ENCODE measurements at places on chromosomes 11 and 22.

DNA sequence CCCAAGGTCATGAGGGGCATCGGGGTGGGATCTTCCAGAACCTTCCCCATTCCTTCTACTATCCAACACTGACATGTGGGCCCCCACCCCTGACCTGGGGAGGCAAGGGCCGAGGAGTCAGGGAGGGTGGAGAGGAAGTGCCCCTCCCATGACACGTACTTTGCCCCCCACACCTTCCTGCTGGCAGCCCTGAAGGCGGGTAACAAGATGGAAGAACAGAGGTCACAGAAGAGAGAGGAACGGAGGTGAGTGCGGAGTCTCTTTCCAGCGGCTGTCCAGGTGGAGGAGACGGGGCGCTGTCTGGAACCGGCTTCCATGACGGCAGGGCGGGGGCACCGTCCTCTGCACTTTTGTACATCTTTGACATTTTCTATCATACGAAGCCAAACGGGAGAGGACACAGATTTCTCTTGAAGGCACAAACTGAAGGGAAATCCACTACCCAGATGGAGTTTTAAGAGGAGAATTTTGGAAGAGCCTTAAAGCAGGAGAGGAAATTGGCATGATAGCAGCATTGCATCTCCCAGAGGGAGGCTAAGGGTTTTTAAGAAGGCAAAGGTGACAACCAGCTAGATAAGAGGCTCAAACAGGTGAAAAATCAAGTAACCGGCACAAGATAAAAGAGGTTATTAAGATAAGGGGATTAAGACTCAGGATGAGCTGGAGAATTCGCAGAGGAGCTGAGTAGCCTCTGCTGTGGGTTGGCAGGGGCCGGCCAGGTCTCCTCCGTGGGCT, 16.7 kb downstream of the OSBPL5 start:
- DNase-seq = no peak

GRCh38 chr11:48052183-48053044, 72.1 kb downstream of the PTPRJ start:
- DNase-seq = peak; percentile 90

- no peak for DNase-seq
Observed at GRCh38 chr22:29623059-29623458, 19.6 kb downstream of the NF2 start.

GRCh38 chr22:23218867-23219251, 38.5 kb downstream of the BCR start:
- DNase-seq = peak; percentile 74

- no peak for DNase-seq
Observed at GRCh38 chr11:66133216-66133775, 63.2 kb downstream of the PACS1 start.

DNA sequence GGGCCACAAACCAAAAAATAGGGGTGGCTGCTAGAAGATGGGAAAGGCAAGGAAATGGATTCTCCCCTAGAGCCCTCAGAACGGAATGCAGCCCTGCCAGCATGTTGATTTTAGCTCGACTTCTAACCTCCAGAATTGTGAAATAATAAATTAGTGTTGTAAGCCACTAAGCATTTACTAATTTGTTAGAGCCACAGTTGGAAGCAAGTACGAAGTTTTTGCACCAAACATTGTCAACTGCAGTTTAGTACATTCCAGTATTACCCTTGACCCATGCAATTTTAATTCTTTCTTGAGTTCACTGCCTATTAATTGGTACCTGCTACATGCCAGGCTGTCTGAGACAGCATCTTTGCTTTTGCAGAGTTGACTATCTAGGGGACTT, 32.2 kb downstream of the PARVA start:
- DNase-seq = peak; percentile 74

GRCh38 chr11:74701351-74701750, 29.9 kb downstream of the CHRDL2 start:
- no peak for DNase-seq

- peak; percentile 10 for DNase-seq
Observed at GRCh38 chr11:125468852-125469251, 27.2 kb downstream of the FEZ1 start.

- DNase-seq = no peak
Observed at GRCh38 chr22:27809226-27809603, 7.7 kb upstream of the MN1 start.

GRCh38 chr11:70788248-70789022, 390.1 kb downstream of the CTTN start:
- peak; percentile 87 for DNase-seq

- DNase-seq = peak; percentile 72
Observed at GRCh38 chr22:46122511-46122971, 27.8 kb upstream of the PPARA start.

Measured in EH (cell line).